HFFc6 (cell line): ENCODE measurements at places on chromosomes 1 and 21. TPM values are rescaled to one million over a fixed set of nuclear protein-coding genes. Genes with fewer than 3 reads are reported as not detected.

The KLHDC9 gene
- 1.7 to 2.7 TPM (median 1.9 TPM) in 3 replicates for total RNA-seq

GRCh38 chr1:243507001-243507671, 251.3 kb downstream of the SDCCAG8 start:
- H3K27me3 ChIP-seq, result peaks cover 1% of the 10 kb centered on the region; the same call in 1 of the 2 replicates
- no peak overlapping the region for H3K27ac ChIP-seq
- no peak for DNase-seq
- no peak overlapping the region for H3K4me3 ChIP-seq

- no peak overlapping the region for H3K4me3 ChIP-seq
- DNase-seq, result no peak
- no peaks in the 10 kb centered on the region; the same call in none of the 2 replicates for H3K27me3 ChIP-seq
Measured at GRCh38 chr1:12340544-12340930, 110.7 kb downstream of the VPS13D start.

- no peaks in the 10 kb centered on the region for H3K27me3 ChIP-seq
- no peaks in the 10 kb centered on the region for H3K4me1 ChIP-seq
- no peaks in the 10 kb centered on the region for H3K36me3 ChIP-seq
- no peak overlapping the region for H3K4me3 ChIP-seq
- H3K27ac ChIP-seq, result no peak overlapping the region
Measured at GRCh38 chr1:181583598-181583997, 100.3 kb downstream of the CACNA1E start.

DNA sequence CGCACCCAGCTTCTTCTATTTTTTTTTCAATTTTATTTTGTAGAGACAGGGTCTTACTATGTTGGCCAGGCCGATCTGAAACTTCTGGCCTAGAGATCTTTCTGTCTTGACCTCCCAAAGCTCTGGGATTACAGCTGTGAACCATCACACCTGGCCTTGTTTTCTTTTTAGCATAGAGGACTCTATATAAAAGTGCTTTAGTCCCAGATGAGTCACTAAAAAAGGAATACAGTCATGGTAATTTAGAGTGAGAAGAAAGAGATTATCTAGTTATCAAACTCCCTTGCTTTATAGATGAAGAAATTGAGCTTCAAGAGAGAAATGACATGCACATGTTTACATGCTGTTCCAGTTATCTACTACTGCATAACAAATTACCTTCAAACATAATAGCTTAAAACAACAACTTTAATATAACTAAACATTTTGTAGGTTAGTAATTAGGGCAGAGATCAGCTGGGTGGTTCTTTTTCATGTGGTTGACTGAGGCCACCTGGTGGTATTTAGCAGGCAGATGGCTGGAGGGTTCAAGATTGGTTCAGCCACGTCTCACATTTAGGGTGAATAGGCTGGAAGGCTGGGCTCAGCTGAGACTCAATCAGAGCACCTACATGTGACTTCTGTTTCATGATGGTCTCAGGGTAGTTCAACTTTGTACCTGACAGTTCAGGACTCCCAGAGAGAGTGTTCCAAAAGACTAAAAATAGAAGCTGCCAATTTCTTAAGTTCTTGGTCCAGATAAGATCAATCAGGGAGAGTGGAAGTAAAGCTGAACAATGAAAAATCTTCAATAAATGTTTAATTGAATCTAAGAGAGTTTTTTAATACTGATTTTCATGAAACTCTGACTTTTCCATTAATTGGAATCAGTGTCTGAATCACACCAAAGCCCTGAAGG, 16.9 kb upstream of the MTF2 start:
- H3K36me3 ChIP-seq, result no peaks in the 10 kb centered on the region
- H3K4me1 ChIP-seq, result peaks cover 8% of the 10 kb centered on the region; the same call in 1 of the 2 replicates
- peak; percentile 29 for DNase-seq
- H3K27me3 ChIP-seq, result peaks cover 31% of the 10 kb centered on the region

The LSS gene
- 46.7 and 50.3 TPM in 2 replicates for total RNA-seq

- no peak overlapping the region for H3K4me3 ChIP-seq
- no peaks in the 10 kb centered on the region for H3K4me1 ChIP-seq
- DNase-seq, result no peak
- H3K27ac ChIP-seq, result no peak overlapping the region
Measured at GRCh38 chr21:25535849-25536248, 71.4 kb downstream of the MRPL39 start.

GRCh38 chr1:51818487-51818886, 60.0 kb downstream of the NRDC start:
- peaks cover 4% of the 10 kb centered on the region; the same call in 1 of the 2 replicates for H3K4me1 ChIP-seq
- peaks cover 13% of the 10 kb centered on the region; the same call in 1 of the 2 replicates for H3K36me3 ChIP-seq
- peaks cover 2% of the 10 kb centered on the region for H3K27me3 ChIP-seq
- no peak for DNase-seq
- H3K4me3 ChIP-seq, result no peak overlapping the region

The CD1C gene
- total RNA-seq, result not detected in 3 replicates

GRCh38 chr21:23801292-23801691, 1806.0 kb downstream of the MRPL39 start:
- H3K4me3 ChIP-seq, result no peak overlapping the region
- no peaks in the 10 kb centered on the region; the same call in 1 of the 2 replicates for H3K27me3 ChIP-seq
- H3K27ac ChIP-seq, result no peak overlapping the region

GRCh38 chr1:26731233-26731902, 35.6 kb downstream of the ARID1A start:
- DNase-seq, result no peak
- no peaks in the 10 kb centered on the region for H3K27me3 ChIP-seq
- H3K36me3 ChIP-seq, result peaks cover 34% of the 10 kb centered on the region
- peak overlapping the region; percentile 64 for H3K27ac ChIP-seq

- peaks cover 5% of the 10 kb centered on the region; the same call in 1 of the 2 replicates for H3K36me3 ChIP-seq
- H3K27me3 ChIP-seq, result peaks cover 3% of the 10 kb centered on the region
- no peak overlapping the region for H3K27ac ChIP-seq
- no peak overlapping the region for H3K4me3 ChIP-seq
Measured at GRCh38 chr1:114828251-114828650, 26.4 kb upstream of the SYCP1 start.

DNA sequence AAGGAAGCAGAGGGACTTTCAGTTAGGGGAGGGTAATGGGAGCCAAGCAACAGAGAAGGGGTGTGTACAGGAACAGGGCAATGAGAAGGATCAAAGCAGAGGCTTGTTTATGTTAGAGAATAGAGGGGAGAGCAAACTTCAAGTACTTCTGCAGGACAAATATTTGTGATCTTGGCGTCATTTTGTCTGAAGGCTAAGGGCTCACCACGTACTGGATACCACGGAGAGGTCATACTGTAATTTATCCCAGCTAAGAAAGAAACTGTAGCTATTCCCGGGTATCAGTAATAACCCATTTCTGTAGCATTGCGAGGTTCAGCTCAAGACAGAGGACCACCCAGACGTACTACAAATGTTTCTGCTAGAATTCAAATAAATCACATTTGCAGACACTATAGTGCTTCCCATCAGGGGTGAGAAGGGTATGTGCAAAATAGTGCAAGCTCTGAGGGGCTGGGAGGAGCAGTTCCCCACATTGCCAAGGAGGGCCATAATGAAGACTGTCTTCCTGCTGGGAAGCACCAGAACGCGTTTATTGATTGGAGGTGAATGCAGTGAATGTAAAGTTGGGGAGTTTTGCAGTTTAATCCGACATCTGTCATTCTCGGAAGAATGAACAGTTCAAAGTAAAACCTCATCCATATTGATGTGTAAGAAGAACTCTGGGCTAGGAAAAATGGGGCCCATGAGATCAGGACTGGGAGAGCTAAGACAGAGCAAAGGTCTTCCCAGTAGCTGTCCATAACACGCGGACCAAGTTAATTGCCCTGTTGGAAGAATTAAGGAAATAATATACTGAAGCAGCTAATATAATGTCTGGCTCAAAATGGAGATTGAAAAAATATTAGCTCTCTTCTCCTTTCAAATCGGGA, 136.9 kb downstream of the RWDD3 start:
- no peak overlapping the region for H3K4me3 ChIP-seq
- no peak overlapping the region for H3K27ac ChIP-seq
- no peaks in the 10 kb centered on the region for H3K4me1 ChIP-seq

DNA sequence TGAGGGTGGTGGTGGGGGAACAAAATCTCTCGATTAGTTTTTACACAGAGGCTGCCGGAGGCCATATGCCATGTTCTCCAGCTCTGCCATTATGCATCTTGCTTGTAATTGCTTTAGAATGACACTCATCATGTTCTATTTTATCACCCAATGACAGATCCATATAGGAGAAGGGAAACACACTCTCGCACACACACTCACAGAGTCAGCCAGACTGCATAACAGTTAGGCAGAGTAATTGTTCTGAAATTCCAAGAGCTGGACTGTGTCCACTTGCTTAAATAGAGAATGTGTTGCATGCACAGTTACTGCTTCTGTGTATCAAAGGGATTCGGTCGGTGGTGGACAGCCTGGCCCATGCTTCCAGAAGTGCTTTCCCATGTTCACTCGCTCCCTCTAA, 30.6 kb downstream of the KCND3 start:
- H3K4me3 ChIP-seq, result no peak overlapping the region
- no peak overlapping the region for H3K27ac ChIP-seq
- DNase-seq, result no peak
- H3K36me3 ChIP-seq, result no peaks in the 10 kb centered on the region
- H3K4me1 ChIP-seq, result no peaks in the 10 kb centered on the region

- no peak overlapping the region for H3K4me3 ChIP-seq
- no peaks in the 10 kb centered on the region for H3K4me1 ChIP-seq
- H3K36me3 ChIP-seq, result peaks cover 30% of the 10 kb centered on the region
- H3K27me3 ChIP-seq, result 0 out of 2 replicates have a peak, but pooled peaks cover 2% of the 10 kb centered on the region
Measured at GRCh38 chr1:114388432-114389003, 122.5 kb downstream of the TRIM33 start.

GRCh38 chr1:162215902-162216301, 146.4 kb downstream of the NOS1AP start:
- no peak overlapping the region for H3K27ac ChIP-seq
- H3K27me3 ChIP-seq, result peaks cover 23% of the 10 kb centered on the region
- no peaks in the 10 kb centered on the region for H3K4me1 ChIP-seq
- no peak overlapping the region for H3K4me3 ChIP-seq
- H3K36me3 ChIP-seq, result no peaks in the 10 kb centered on the region

GRCh38 chr1:116962987-116963639, 38.4 kb upstream of the CD101 start:
- no peaks in the 10 kb centered on the region for H3K36me3 ChIP-seq
- no peak overlapping the region for H3K4me3 ChIP-seq
- H3K4me1 ChIP-seq, result no peaks in the 10 kb centered on the region
- H3K27ac ChIP-seq, result no peak overlapping the region
- DNase-seq, result no peak

DNA sequence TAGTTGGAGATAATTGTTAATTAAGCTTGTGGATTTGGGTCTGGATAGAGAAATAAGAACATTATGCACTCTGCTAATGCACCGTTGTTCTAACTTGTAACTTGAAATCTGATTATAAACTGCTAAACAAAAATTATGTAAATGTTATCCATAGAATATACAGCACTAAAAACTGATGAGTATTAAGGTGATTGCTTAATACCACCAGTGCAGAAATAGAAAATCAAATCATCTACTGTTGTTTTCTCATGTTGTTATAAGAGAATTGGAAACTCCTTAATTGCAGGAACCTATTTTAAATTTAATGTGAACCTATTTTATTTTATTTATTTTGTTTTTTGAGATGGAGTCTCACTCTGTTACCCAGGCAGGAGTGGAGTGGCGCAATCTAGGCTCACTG, 125.7 kb downstream of the ITSN1 start:
- H3K36me3 ChIP-seq, result peaks cover 68% of the 10 kb centered on the region
- H3K4me1 ChIP-seq, result peaks cover 55% of the 10 kb centered on the region
- no peak for DNase-seq
- H3K4me3 ChIP-seq, result no peak overlapping the region
- no peak overlapping the region for H3K27ac ChIP-seq
- no peaks in the 10 kb centered on the region for H3K27me3 ChIP-seq

GRCh38 chr21:38741950-38742256, 63.8 kb upstream of the ETS2 start:
- peaks cover 13% of the 10 kb centered on the region for H3K4me1 ChIP-seq
- H3K27me3 ChIP-seq, result peaks cover 4% of the 10 kb centered on the region
- peaks cover 4% of the 10 kb centered on the region; the same call in 1 of the 2 replicates for H3K36me3 ChIP-seq

DNA sequence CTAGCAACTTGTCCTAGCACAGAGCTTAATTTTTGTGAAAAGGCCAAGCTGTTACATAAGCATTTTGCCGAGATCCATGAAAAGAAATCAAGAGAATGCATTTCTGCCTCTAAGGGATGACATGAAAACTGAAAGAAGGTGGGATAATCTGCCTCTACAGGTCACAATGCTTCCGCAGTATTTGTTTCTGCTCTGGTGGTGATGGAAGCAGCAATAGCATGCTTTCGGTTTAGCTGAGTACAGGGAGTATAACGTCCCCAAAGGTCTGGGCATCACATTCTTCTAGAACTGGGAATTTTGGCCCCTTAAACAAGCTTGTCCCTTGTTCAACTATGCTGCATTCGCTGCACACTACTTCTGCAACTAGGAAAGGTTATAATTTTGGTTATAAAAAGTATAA, 14.4 kb upstream of the MAGI3 start:
- H3K4me1 ChIP-seq, result peaks cover 7% of the 10 kb centered on the region; the same call in 1 of the 2 replicates
- no peak overlapping the region for H3K27ac ChIP-seq
- peaks cover 4% of the 10 kb centered on the region; the same call in 1 of the 2 replicates for H3K27me3 ChIP-seq
- peak overlapping the region; percentile 66; the same call in 1 of the 2 replicates for H3K4me3 ChIP-seq

The RNU1-3 gene
- 1,916 to 3,632 TPM (median 1,968 TPM) in 3 replicates for total RNA-seq

The TMCC2 gene
- 3.6 to 4.9 TPM (median 4.2 TPM) in 3 replicates for total RNA-seq

DNA sequence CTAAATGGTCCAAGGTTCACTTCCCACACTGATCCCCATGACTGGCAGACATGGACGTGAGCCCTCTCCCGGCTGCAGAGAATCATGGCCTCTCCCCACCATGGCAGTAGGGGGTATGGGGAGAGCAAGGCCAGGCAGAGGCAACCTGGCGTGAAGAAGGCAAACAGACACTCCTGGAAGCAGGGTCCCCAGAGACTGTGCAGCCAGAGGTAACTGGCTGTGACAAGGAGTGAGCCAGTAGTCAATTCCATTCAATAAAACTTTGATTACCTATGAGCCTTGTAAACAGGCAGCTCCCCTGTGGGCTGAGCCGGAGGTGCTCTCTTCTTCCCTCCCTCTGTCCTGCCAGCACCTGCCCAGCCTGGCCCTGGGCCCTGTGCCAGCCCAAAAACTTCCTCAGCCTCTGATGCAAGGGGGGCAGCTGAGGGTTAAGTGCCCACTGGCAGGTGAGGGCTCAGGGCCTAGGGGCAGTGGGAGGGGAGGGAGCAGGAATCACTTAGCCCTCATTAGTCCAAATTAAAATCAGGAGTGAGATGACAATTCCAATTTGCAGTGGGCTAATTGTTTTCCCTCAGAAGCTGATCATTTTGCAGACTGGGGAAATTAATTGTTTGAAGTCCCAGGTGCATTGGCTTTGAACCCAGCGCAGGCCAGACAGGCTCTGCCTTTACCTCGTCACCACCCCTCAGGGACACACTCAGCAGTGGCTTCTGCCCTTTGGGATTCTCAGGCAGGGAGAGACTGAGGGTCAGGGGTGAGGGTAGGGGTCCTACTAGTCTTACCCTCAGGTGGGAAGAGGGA, 35.6 kb downstream of the LRRN2 start:
- no peak for DNase-seq
- peaks cover 7% of the 10 kb centered on the region for H3K4me1 ChIP-seq
- no peak overlapping the region for H3K4me3 ChIP-seq
- peaks cover 27% of the 10 kb centered on the region for H3K27me3 ChIP-seq

GRCh38 chr1:201498621-201499020, 8.3 kb downstream of the CSRP1 start:
- peak overlapping the region; percentile 75 for H3K27ac ChIP-seq
- no peak for DNase-seq
- peaks cover 89% of the 10 kb centered on the region for H3K4me1 ChIP-seq

The GABPB2 gene
- 8.5 to 11.1 TPM (median 10.2 TPM) in 3 replicates for total RNA-seq
